Astrocyte of the spinal cord (primary cell): ENCODE measurements at places on chromosomes 4 and X.

GRCh38 chr4:94743838-94744237 is 13.9 kb upstream of the BMPR1B start:
- no peak for DNase-seq

DNA sequence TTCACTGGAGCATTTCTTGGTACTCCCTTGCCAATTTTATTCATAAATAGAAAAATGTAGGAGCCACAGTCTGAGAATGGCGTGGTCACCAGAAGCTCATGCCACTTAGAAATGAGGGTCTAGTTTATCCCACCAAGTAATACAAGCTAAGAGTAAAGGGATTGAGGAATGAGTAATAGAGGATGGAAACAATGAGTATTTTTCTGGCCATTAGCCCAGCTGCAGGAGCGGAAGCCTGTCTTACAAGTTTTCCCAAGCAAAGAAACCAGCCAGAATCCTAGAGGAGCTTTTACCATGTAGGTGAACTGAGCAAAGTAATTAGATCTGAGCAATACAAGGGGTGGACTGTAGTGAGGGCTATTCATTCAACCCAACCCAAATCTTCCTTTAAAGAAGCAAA is 160.7 kb upstream of the NPY2R start:
- peak; percentile 60 for DNase-seq

GRCh38 chrX:103565197-103565596 is 20.1 kb upstream of the TCEAL4 start:
- no peak for DNase-seq

GRCh38 chr4:10288830-10289537 is 168.2 kb downstream of the ZNF518B start:
- DNase-seq, result no peak

- DNase-seq, result no peak
Observed at GRCh38 chr4:74097631-74098426, 1.2 kb downstream of the CXCL2 start.

DNA sequence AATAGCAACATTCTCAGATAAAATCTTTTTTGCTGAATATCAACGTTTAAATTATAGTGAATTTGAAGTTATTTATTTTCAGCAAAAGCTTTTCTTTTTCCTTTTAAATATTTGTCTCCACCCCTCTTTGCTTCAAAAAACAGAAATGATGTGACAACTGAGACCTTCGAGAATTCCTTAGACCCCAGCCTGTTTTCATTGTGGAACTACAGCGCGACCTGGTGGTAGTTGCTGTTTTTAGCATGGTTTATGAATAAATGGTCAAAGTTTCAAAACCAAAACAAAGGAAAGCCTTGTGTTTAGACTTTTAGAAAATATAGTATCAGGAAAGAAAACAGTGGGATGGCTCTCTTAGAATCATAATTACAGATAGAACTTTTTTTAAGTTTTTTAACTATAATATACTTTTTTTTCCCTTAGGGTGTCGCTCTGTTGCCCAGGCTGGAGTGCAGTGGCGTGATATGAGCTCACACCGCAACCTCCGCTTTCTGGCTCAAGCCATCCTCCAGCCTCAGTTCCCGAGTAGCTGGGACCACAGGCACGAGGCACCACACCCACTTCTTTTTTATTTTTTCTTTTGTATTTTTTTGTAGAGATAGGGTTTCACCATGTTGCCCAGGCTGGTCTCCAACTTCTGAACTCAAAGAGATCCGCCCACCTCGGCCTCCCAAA is 26.8 kb upstream of the TMEM184C start:
- peak; percentile 85 for DNase-seq

- no peak for DNase-seq
Observed at GRCh38 chr4:184787766-184788503, 37.8 kb downstream of the ACSL1 start.

DNA sequence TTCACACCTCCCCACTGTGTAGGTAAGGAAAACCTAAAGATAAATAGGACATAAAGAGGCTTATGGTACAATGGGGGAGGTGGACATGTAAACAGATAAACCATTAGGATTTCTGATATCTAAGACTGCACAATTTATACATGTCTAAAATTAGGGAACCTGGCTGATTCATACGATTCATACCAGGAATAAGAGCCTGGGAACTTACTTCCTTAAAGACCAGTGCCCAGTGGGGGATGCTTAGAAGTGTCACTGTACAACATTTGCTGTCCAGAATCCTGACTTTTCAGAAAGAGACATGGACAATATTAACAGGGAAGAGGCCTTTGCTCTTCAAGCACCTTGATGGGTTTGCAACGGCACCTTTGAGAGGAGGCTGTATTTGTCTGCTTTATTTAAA is 116.8 kb upstream of the KIT start:
- no peak for DNase-seq

- no peak for DNase-seq
Observed at GRCh38 chr4:16290681-16291420, 64.6 kb upstream of the TAPT1 start.

DNA sequence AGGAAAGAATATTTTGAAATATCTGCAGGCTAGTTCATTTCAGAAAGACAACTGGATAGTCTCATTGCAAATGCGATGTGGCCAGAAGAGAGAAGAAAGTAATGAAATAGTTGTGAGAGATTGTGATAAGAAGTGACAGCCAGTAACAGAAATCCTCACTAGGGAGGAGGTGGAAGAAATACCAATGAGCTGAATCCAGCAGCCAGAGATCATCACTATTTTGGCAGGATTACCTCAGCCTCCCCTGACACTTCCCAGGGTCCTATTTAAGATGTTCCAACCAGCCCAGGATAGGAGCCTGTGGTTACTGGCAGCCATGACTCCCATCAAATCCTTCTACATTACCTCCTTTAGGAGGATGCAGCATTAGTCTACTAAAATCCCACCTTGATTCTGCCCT is 76.7 kb upstream of the ARHGAP24 start:
- peak; percentile 28 for DNase-seq

DNA sequence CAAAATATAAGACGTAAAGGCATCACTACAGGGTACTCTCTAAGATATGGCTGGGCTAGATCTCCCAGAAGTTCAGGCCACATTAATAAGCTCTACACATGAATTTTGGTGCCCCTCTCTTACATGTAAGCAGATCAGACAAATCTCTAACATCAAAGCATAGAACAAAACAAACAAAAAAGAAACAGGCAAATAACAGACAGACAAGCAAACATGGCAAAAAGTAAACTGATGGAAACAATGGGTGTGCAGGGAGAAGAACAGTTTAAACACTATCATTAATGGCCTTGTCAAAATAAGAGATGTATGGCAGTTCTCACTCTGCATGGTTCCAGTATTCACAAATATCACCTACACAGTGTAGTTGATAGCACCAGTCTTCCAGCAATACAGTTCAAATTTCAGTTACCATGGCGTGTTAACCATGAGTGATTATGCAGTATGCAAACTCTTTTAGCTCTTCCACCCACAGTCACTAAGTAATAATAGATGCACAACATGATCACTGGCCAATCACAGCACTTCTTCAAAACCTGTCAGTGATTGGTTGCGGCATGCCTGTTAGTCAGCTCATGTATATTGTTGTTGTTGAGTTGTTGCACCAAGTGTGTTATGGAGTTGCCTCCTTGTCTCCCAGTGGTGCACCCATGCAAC is 110.7 kb upstream of the TLR3 start:
- no peak for DNase-seq

DNA sequence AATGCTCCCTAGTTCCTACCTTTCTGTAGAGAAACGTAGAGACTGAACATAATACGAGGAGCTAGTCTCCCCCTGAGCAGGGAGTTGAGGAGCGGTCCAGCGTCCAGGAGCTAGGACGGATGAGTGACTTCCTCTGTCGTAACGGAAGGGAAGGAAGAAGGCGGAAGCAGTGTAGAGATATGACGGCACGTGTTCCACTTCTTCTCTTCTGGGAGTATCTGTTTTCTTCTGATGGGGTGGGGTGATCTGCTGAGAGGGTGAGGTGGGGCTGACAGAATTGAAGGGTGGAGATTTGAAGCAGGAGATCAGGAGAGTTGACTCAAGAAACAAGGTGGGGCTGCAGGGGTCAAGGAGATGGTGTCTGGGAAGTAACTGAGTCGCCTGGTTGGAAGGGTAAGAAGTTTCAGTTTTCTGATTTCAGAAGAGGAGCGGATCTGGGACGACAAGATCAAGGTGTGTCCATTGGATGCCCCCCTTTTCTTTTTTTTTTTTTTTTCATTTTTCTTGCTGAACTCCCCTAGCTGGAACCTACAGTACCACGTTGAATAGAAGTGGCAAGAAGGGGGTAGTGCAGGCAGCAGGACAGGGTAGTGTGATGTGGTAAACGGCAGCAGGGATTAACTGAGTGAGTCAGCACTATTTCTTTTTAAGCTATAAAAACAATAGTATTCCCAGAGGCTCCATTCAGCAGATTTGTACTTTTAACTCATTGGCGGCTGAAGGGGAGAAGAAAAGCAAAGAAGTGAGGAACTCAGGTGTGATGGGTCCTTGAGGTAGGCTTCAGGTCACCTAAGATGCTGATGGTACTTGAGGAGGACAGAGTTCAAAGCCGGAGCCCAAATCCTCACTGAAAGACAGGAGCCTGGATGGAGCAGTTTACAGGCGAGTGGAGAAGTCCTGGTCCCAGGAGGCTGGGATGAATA is 50.8 kb upstream of the SETD7 start:
- peak; percentile 60 for DNase-seq

GRCh38 chrX:20639115-20639514 is 372.4 kb upstream of the RPS6KA3 start:
- no peak for DNase-seq

DNA sequence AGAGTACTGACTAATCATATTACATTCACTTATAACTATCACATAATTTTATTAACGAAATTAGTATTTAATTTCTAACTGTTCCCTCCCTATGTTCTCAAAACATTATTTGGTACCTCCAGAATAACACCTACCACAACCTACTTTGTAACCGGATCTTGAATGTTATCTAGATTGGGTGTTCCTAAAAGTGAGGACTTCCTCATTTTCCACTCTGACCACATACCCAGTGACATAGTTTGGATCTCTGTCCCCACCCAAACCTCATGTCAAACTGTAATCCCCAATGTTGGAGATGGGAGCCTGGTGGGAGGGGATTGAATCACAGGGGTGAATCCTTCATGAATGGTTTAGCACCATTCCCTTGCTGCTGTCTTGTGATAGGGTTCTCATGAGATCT is 21.8 kb downstream of the NR3C2 start:
- no peak for DNase-seq

- no peak for DNase-seq
Observed at GRCh38 chr4:43458293-43458692, 565.8 kb downstream of the GRXCR1 start.

DNA sequence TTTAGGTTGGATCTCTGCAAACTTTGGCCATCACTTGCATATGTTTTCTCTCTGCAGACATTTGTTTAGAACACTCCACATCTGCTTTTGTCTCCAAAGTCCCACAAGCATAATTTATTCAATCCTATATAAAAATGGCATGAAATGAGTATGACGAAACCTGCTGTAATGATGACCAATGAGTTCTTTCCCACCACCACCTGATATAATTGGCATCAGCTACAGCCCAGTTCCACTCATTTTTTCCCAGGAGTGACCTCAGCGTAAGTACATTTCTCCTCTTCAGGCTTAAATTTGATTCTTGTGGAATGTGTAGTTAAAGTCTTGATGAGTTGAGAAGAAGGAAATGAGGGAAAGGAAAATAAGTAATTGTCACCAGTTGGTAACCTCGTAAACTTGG is 205.1 kb downstream of the AWAT2 start:
- DNase-seq, result no peak

DNA sequence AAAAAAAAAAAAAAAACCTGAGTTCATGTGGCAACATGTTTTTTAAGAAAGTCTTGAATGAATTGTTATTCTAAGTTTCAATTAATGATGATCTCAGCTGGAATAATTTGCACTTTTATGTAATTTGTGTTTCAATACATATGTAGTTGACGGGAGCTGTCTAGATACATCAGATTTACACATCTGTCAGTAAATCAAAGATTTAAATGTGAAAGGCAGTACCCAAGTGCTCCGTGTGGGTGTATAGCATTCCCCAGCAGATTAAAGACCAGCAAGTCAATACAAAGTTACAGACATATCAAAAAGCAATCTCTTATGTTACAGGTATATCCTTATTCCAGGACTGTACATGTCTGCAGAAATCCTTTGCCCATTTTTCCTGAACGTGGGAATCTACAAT is 35.2 kb downstream of the SYNPO2 start:
- no peak for DNase-seq

- DNase-seq, result no peak
Observed at GRCh38 chrX:54288968-54289367, 68.9 kb downstream of the WNK3 start.

- peak; percentile 6 for DNase-seq
Observed at GRCh38 chrX:31547416-31547815, 475.6 kb upstream of the FTHL17 start.

GRCh38 chrX:40108959-40109287 is 11.2 kb upstream of the BCOR start:
- DNase-seq, result peak; percentile 80

GRCh38 chr4:26151615-26152014 is 169.2 kb upstream of the RBPJ start:
- DNase-seq, result peak; percentile 43

- no peak for DNase-seq
Observed at GRCh38 chrX:41421071-41421729, 25.9 kb upstream of the NYX start.

GRCh38 chr4:125392694-125393093 is 77.9 kb downstream of the FAT4 start:
- DNase-seq, result no peak

- DNase-seq, result no peak
Observed at GRCh38 chrX:53704294-53704693, 17.8 kb upstream of the HUWE1 start.

DNA sequence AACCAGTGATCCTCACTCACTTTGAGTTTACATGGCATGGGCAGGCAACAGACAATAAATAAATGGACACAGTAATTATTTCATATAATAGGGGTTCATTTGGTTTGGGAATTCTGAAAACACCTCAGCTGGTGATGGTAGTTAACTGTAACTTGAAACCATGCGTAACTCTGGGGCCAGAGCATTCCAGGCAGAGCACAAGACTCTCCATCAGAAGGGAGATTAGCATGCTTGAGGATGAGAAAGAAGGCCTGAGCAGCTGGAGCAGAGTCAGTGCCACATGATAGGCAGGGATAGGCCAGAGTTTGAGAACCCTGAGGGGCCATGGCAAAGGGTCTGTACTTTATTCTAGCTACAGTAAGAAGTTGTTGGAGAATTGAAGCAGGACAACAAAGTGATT is 56.3 kb upstream of the CXCL8 start:
- DNase-seq, result no peak

DNA sequence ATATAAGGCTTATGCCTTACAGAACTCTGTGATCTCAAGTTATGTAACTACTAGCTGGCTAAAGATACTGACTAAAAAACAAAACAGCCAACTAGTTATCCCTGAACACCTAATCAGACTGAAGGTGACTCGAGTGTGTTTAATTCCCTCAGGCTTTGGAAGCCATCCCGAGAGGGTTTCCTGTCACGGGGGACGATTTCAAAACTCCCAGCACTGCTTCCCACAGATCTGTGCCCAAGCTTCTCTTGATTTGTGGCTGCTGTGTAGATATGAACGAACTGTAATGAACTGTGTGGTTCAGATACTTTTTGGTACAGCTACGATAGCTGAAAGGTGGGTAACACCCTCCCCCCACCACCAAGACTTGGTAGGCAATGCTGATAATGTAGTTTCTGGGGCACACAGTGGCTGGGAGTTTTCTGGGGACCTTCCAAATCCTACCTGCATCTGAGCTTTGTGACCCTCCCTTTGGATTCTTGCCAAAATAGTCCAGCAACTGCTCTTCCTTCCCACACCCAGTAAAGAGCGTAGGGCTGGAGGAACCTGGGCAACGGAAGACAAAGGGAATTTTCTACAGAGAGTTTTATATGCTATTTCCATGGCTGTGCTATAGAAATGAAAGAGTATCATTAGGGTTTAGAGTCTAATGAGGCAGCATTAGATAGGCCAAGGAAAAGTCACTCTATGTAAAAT is 148.8 kb downstream of the MGST2 start:
- DNase-seq, result no peak
